Fibroblast of skin of left biceps (primary cell): ENCODE measurements at places on chromosomes 2 and 18.

DNA sequence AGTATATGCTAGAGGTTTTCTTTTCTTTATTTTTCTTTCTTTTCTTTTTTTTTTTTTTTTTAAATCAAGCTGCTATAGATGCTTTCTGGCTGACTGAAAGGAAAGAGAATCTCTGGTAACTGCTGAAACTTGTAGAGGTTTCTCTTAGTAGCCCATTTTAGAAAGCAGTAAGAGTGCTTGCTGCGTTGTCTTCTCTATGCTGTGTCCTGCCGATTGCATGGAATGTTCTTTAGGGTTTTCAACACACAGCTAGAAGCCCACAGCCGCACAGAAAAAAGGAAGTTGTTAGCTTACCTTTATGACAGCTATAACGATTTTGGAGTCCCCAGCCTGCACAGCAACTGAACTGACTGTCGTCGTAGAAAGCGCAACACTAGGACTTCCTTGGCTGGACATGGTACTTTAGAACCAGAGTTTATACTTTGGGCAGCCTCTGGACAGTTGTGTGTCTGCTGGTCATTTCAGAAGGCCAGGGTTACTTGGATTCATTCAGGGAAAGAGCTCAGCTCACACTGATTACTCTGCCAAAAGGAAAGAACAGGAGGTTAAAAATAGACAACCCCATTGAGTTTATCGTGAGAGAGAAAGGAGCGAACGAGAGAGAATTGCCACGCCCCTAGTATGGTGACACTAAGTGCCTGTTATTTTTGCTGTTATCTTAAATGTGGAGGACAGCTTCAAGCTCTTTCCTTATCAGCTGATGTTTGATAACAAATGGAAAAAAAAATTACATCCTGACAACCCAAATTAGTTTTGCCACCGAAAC is at the start of gene CCDC141:
CCDC141 (minus strand) TSS at position 592 of the 766 bp plus-strand sequence; CDS start at position 396, 196 bp downstream.
- DNase-seq, result no peak

- DNase-seq, result peak; percentile 38
These were observed 176.4 kb upstream of the RAB6C start for GRCh38 chr2:129803032-129803431.

GRCh38 chr18:45268583-45268982 is 346.7 kb upstream of the SLC14A2 start:
- no peak for DNase-seq

GRCh38 chr2:234710066-234710465 is 213.2 kb upstream of the ARL4C start:
- DNase-seq, result no peak

DNA sequence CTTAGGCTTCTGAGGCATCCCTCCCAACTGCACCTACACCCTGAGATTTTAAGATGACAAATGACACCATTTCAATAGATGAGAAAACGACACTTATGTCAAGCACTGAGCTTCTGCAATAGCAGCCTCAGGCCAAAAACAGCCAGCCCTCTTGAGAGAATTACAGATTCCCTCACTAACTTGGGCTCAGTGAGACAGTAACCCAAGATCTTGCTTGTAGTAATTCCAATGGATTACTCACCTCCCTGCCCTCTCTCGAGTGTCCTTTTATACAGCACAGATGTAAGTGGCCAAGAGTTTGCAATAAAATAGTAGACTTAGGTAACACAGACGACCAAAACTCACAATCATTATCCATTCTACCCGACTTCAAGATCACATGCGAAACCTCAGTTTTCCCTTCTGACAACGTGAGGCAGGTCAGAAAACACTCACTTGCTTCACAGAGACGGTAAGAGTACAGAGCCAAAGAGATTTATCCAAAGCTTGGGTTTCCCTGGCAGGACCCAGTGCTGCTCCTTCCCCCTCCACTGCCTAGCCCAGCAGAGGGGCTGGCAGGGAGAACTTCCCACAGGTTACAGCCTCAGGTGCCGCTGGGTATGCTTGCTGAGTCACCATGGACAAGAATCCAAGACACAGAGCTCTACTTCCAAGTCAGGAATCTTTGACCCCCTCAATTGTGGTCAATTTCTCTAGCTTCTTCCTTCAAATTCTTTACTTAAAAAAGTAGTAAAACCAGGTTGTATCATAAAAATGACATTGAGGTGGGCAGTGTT is 181.4 kb downstream of the MYO5B start:
- DNase-seq, result no peak

GRCh38 chr2:61736953-61737352 is 116.9 kb downstream of the FAM161A start:
- DNase-seq, result no peak

- no peak for DNase-seq
These were observed 34.7 kb downstream of the TPO start for GRCh38 chr2:1448009-1448408.

DNA sequence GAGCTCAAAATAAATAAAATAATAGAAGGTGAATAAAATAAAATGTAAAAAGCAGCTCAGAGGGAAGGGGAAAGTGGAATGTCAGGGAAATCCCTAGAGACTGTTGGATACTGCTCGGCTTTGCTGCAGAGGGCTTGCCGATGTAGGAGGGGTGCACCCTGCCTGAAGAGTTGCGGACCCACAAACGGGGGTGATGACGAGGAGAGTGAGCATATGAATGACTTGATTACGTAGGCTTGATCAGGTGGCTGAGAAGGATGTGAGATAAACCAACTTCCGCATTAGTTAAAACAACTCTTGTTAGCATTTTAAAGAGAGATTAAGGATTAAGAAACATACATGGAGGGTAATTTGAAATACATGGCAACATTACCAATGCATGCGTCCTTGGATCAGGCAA is 21.0 kb upstream of the TMEM237 start:
- DNase-seq, result no peak

- no peak for DNase-seq
These were observed 36.5 kb downstream of the PPM1B start for GRCh38 chr2:44205169-44205568.

GRCh38 chr18:35464831-35465279 is 32.9 kb downstream of the INO80C start:
- no peak for DNase-seq

DNA sequence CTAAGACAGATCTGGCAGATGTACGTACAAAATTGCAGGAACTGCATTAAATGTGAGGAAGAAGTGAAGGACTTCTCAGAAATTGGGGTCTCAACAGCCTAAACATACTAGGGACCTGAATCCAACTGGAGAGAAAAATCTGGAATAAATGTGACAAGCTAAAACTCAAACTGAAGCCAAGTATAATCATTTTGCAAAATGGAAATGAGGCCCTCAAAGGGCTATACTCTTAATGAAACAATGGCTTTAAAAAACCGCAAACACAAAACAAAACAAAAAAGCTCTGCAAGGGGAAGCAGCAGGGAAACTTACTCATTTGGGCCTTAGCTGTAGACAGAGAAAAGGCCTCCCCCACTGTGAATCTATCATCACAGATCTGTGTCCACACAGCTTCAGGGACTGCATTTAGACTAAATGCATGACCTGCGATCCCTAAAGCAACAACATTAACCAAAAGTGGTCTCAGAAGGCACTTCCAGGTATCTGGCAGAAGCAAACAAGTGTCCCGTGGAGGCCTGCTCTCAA is 63.2 kb downstream of the CCBE1 start:
- DNase-seq, result no peak

- no peak for DNase-seq
These were observed 219.2 kb downstream of the ZNF516 start for GRCh38 chr18:76275727-76276313.

- DNase-seq, result no peak
These were observed 334.2 kb upstream of the NETO1 start for GRCh38 chr18:73201940-73202339.

DNA sequence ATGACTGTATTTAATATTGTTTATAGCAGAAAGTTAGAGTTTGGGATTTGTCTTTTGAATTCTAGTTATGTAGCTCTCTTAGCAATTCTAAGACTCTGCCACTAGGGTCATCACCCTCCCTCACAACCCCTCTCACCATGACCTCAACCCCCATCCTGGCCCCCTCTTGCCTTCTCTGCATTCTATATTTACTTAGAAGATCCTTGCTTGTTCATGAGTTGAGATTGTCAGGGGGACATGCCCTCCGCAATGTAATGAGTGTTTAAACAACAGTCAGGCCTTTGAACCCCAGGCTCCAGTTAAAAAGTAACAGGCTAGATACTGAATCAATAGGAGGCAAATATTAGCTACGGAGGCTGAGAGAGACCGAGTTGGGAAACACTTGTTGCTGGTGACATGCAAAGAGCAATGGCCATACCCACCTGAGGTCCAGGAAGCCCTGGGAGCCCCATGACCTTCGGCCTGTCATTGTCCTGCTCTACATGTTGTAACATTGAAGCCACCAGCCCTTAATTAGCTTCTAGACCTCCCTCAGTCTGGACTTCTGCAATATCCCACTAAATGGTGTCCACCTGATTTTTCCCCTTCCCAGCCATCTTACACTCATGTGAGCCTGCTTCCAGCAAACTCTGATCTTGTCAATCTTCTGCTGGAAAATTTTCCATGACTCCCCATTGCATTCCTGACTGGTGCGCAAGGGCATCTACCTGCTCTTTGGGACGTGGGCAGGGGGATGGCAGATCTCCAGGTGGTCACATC is 221.1 kb downstream of the ALPK2 start:
- DNase-seq, result no peak

- DNase-seq, result no peak
These were observed 217.9 kb upstream of the ITGA4 start for GRCh38 chr2:181239201-181239799.

DNA sequence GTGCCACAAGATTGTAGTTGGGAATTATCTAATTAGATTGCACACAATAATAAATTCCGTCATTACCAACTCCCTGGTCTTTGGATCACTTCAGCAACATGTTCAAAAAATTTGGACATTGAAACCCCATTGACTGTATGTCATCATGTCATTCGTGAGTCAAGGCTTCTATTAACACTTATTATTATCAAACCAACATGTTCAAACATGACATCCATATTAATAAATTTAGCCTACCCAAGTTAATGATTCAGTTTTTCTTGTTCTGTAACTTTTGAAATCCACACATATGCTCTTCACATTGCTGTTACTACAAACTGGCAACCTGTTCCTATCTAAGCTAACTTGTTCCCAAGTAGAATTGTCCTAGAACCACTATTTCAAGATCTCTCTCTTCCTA is 1142.7 kb upstream of the SLC39A10 start:
- DNase-seq, result no peak

DNA sequence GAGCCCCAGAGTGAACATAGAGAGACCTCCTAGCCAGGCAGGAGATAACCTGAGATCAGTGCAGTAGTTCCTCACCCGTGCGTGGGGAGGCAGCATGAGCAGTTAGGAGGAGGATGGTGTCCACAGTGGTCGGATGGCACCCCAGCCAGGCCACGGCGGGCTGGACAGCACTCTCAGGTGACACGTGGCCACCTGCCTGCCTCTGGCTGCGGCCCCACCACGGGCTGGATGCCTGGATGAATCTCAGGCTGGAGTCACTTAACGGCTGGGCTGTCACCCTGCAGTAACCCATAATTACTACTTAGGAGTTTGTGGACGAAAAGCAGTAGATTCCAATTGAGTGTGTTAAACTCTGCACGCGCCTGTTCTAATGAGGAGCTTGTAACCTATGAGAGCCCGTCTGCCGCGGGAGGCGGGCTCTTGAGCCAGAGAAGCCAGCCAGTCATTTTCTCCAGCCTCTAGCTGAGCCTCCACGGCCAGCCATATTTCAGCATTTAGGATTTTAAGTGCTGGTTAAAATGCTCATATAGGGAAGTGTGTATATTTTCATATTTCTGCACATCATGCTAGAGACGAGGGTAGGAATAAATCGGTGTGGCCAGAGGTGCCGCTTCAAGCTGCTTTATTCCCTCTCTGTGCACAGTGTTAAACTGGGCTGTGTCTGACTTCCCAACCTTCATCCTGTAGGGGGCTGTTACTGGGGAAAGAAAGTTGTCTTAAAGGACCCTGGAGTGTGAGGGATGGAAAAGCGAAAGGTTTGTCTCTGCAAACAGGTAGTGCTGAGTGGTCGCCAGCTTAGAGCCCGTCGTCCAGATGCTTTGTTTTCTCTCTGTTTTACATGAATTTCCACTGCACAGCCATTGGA is 144.0 kb downstream of the GLI2 start:
- DNase-seq, result no peak

DNA sequence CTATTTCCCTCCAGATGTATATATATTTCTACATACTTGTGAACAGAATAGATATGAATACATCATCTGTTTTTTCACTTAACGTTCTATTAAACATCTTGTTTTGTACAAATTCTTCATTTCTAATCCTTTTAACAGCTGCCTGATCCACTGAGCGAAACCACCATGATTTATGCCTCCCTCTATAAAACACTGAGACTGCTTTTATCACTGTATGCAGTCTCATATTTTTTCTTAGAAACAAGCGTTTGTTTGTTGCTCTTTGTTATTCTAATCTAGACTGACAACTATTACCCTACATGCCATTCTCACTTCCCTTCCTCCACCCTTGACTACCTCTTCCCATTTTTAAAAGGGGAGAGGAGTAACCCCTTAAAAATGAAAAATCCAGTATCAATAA is 88.2 kb downstream of the DTNB start:
- DNase-seq, result no peak

DNA sequence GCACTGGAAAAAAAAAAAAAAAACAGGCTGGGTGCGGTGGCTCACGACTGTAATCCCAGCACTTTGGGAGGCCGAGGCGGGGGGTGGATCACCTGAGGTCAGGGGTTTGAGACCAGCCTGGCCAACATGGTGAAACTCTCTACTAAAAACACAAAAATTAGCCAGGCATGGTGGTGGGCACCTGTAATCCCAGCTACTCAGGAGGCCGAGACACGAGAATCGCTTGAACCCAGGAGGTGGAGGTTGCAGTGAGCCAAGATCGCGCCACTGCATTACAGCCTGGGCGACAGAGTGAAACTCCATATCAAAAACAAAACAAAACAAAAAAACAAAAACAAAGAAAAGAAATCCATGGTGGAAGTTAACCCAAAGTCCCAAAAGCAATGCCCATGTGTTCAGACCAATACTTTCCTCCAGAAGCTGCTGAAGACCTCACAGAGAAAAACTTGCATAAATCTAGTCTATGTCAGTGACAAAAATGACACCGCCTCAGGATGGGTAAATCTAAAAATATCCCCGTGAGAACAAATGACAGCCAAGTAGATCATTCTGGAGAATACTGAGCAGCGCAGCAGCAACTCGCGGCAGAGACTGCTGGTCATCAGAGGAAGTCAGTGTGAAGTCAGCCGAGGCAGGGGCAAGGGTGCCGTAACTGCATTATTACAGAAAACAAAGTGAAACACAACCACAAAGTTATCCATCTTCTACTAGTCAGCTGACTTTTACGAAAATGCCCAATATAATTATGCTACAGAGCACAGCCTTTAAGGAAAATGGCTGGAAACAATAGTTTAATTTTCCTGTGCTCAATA is 41.0 kb downstream of the LPIN2 start:
- DNase-seq, result no peak

GRCh38 chr18:44736664-44737380 is 56.1 kb downstream of the SETBP1 start:
- no peak for DNase-seq

GRCh38 chr2:39301352-39301751 is 57.6 kb upstream of the CDKL4 start:
- DNase-seq, result no peak

GRCh38 chr2:73176205-73176880 is 26.0 kb upstream of the NOTO start:
- DNase-seq, result no peak
